ENCODE measurements at places on chromosomes 11 and 22. TPM values are rescaled to one million over a fixed set of nuclear protein-coding genes. Genes with fewer than 3 reads are reported as not detected.

MUC2 gene
- not detected for total RNA-seq

HYLS1 gene
- total RNA-seq = 18.2 TPM

PKDREJ gene
- not detected for total RNA-seq

PIK3IP1 gene
- 0.62 TPM for total RNA-seq
